Activated T-helper 1 cell treated with Interleukin-2 at 50 U/mL for 16 hours (primary cell): ENCODE measurements at places on chromosomes 6 and 20.

- no peak for DNase-seq
Measured at GRCh38 chr20:32033316-32033715, 18.7 kb upstream of the HCK start.

DNA sequence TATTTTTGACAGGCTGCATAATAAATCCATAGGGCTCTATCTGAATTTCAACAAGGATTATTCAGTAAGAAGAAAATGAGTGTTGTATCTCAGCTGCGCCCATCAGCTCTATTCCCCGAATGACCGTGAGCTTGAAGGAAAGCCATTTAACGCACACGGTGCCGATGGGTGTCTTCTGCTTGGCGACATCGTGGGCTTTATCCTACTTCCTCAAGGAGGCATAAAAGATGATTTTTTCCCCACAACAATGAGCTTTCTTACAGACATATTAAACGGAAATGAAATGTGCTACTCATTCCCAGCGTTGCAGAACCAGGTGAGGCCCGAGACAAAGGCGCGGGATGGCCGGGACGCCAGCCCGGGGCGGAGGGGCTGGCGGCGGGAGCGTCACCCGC lies 710 bp downstream of the DYNLT1 start:
- no peak for DNase-seq

DNA sequence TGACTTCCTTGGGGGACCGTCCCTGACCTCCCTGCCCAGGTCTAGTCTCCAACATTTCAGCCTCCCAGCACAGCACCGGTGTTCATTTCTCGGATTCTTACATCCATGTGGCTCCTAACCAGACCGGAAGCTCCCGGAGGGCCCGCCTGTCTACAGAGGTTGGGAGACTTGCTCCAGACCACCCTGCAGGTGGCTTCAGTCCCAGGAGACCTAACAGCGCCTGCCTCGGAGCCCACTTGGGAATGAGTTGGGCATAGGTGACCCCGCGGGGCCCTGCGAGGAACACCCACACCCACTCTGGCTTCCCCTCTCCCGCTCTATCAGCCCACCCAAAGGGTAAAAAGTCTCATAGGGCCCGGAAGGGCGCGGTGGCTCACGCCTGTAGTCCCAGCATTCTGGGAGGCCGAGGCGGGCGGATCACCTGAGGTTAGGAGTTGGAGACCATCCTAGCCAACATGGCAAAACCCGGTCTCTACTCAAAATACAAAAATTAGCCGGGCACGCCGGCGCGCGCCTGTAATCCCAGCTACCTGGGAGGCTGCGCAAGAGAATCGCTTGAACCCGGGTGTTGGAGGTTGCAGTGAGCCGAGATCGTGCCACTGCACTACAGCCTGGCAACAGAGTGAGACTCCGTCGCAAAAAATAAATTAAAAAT lies 5.4 kb downstream of the DPPA5 start:
- no peak for DNase-seq

DNA sequence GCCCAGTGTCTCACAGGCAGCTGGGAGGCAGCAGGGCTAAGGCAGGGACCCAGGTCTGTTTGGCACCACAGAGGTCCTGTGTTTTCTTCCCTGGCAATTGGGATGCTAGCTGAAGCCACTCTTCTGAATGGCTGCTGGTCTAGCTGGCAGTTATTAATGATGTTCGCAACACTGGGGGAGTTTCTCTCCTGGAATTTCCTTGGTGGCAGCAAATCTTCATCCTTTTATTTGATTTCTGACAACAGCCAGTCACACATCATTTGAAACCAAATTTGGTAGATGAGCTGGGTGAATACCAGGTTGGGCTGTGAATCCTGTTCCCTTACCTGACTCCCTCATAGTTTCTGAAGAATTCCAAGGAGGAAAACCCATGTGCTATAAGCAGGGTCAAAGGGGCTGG lies 40.8 kb upstream of the SLC4A11 start:
- DNase-seq = no peak

DNA sequence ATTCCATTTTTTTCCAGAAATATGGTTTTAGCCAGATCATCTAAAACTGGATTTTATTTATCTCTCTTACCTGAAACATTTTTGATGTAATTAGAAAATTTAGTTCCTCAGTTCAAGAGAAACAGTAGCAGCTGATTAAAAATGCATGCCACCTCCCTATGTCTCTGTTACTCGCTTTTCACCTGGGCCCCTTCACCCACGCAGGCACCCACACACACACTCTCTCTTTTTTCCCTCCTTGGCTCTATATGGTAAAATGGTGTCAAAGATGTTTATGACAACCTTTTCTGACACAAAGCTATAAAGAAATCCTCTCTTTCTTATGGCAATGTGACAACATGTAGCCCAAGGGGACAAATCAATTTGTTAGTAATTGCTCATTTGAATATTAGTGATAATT lies 5.8 kb upstream of the SGK1 start:
- DNase-seq = no peak

DNA sequence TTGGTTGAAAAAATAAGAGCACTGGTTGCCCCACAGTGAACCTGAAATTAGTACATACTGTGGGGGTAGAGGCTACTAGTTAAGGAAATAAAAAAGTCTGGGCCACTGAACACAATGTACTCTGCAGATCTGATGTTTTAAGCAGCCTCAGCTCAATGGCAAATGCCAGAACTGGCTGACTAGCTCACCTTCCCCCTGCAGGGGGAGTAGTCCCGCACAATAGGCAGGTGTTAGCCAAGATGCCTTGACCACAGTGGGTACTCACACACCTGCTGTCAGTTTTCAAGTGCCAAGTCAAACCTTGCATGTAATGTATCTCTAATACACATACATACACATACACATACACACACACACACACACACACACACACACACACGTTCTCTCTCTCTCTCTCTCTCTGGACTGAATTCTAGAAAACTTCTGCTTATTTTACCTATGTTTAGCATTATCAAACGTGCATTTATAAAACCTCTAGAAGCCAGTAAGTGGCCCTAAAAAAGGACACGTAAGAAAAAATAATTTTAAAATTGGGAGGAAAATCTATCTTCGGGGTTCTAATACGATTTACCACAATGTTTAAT lies 36.1 kb downstream of the GMDS start:
- no peak for DNase-seq
